ENCODE measurements at places on chromosomes 13 and 19. TPM values are rescaled to one million over a fixed set of nuclear protein-coding genes. Genes with fewer than 3 reads are reported as not detected.

GRCh38 chr13:93673885-93674284 lies 447.3 kb downstream of the GPC6 start:
- no peak for DNase-seq

GRCh38 chr19:17489392-17490030 lies 19.2 kb downstream of the SLC27A1 start:
- peak; percentile 41 for DNase-seq

DNA sequence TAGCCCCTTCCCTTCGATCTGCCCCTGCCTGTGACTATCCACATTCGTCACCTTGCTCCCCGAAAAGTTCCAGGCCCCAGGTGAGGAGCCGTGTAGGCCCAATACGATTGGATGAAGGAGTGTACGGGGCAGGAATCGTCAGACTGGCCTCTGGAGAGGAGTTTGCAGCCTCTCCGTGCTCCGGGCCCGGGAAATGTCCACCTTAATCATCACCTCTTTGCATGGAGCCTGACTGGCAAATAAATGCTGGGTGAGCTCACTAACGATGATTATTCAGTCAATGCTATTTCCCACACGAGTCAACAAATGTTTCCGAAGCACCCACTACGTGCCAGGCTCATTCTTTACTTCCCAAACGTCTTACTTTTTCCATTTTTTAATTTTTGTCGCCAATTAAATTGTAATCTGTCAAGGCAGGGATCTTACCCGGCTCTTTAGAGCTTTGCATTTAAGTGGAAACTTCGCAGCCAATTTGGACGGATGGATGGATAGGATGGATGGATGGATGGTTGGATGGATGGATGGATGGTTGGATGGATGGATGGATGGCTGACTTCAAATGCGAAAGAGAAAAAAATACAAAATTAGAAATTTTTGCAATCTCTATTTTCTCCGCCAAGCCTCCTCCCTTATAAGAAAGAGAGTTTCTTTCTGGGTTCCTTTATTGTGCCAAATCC lies 45.8 kb downstream of the TGDS start:
- DNase-seq, result peak; percentile 75

GRCh38 chr13:29852472-29853054 lies 2.1 kb upstream of the UBL3 start:
- DNase-seq, result no peak

DNA sequence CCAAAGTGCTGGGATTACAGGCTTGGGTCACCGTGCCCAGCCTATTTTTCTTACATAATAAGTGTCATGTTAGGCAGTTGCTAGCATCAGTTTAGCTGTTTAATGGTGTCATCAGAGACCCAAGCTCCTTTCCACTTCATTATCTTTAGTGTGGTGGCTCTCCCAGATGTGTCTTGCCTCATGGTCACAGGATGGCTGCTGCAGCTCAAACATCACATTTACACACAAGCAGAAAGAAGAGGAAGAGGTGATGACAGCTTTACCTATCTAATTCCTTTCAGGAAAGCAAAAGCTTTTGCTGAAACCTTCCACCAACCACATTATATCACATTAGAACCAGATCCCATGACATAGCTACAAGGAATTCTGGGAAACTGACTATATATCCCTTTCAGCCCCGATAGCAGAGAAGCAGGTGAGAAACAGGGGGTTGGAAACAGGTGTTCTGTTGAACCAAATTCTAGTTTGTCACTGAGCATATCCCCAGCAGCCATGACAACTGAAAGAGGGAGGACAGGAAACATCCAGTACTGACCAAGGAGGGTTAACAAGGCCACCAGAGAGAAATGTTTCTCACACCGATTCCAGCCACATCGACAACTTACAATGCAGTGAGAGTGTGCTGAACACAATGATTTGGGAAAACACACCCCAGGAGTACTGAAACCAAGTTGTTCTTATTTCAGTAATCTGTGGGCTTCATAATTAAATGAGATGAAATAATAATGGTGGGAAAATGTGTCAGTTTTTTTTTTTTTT lies 617.0 kb downstream of the UQCRFS1 start:
- DNase-seq, result no peak

- DNase-seq, result no peak
These were observed 525.1 kb downstream of the LMO7 start for GRCh38 chr13:76160961-76161925.

F7 gene
- 0.24 TPM for total RNA-seq

Data from GM23338 (cell line).